ENCODE measurements at places on chromosomes 2 and 18.

DNA sequence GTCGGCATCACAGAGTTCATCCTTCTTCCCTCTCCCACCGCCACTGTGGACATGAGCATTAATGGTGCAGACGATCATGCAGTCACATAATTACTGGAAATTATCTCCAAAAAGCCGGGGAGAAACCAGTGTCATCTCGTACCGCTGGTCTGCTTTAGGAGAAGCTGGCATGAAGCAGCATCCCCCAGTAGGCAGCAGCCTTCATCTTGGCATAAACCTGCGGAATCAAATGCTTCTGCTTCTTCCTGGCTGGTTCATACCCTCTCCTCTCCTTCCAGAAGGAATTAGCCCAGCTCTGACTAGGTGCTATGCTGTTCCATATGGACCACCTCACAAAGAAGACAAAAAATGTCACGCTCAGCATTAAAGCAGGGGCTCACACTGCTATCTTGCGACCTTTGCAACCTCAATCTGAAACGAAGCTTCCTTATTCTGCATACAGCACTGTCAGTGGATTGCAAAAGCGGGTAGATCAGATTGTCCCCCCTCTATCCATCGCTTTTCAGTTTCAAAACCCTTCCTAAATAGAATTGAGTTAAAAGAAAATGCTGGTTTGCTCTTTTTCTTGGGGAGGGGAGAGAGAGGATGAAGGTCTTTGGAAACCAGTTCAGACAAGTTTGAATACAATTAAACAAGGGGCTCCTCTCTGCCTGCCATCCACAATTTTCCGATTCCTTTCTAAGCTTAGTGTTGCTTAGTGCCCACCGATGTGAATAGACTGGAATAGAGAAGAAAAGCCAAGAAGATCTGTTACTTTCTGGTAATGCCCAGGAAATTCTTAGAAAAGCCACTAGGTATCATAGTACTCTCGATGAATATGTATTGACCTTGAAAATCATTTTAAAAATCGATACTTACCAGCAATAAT lies 212.1 kb upstream of the ZNF521 start:
- DNase-seq, result no peak

GRCh38 chr18:28594034-28594433 lies 417.1 kb upstream of the CDH2 start:
- DNase-seq, result no peak

DNA sequence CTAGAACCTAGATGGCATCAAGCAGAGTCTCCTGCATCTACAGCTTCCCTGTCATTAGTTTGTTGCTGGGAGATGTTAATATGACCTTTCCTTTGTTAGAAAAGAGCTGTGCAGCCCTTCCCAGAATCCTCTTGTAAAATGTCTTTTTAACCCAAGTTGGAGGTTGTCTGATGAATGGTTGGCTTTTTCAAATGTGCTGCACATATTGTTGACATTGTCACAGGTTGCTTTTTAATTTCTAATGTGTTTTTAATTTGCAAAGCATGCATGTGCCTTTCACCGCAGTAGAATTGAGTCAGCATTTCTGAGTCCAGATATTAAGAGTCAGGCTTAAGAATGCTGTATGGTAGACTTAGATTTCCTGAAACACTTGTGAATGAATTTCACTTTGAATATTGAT lies 120.8 kb downstream of the GREB1L start:
- no peak for DNase-seq

DNA sequence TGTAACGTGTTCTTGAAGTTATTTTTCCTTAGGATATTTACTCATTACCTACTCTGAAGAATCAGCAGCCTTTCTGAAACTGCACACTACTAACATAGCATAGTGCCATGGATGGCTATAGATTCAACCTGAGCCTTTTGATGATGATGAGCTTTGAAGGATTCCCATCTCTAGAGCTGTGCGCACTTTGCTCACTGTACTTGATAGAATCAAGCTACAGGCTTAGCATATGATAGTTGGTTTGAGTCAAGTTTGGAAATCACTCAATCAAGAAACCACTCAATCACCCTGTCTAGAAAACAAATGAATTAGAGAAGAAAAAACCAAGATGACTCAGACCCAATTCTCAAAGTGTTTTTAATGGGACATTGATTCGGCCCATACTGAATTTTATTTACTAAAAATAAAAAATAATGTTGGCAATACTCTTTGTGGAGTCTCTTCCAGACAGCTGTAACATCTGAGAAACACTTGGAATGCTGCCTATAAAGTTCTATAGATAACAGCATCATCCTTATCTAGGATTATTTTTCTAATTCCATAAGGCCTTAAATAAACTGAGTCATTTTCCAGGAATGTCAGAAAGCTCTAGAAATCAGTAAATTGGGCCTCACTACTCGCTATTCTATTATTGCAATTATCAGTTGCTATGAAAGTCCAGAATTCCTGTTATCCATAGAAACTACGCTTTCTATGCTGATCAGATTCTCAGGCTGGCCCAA lies 259.0 kb upstream of the ERBB4 start:
- no peak for DNase-seq

GRCh38 chr18:73563901-73564472 lies 583.6 kb downstream of the FBXO15 start:
- DNase-seq, result no peak

DNA sequence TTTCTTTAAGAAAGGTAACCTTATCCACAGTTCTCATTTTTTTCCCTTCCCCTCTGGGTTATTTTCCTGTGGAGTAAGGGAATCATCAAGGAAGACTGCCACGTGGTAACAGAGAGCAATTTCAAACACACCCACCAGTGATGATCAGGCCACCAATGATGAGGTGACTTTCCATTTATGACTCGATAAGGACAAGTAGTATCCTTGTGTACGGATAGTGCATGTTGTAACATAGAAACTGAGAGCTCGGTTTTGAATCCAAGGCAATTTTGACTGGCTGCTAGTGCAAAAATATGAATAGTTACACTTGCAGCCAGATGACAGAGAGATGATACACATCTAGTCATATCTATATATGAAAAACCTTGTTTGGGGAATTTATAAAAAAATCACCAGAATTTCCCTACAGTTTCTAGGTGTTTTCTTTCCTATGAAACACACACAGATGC lies 143.6 kb upstream of the TCF4 start:
- DNase-seq, result no peak

DNA sequence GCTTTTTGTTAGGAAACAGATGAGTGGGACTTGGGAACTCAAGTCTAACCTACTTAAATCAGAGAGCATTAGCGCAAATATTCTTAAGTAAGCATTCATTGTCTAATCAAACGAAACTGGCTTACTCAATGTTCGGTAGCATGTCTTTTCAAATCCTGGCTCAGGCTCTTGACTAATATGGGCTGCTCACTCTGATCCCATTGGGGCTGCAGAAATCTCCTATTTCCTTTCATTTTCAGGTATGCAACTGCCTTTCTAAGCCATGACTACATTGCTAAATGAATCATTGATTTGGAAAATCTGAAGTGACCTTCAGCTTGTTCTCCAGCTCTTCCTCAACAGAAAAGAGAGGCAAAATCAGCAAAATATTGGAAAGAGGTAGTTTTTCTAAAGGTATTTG lies 2084.4 kb upstream of the PIK3C3 start:
- no peak for DNase-seq

DNA sequence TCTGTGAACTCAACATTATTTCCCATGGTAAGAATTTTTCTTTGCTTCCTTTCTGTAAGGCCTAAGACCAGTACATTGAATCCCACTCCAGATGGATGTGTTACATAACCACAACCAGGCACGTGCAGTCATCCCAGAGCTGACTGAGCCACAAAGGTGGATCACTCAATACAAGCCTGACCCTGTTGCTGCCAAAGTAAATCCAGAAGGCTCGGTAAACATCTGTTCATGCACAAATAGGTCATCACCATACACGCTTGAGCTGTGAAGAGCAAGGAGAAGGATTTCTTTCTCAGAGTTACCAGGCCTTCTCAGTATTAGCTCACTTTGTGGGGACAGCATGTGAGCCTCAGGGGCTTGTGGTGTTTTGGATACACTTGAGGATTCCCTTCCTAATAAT lies 791.4 kb upstream of the FANCL start:
- DNase-seq, result no peak

- no peak for DNase-seq
Measured at GRCh38 chr2:102091121-102091520, 51.4 kb upstream of the IL1R1 start.

GRCh38 chr2:39583781-39584180 lies 81.9 kb upstream of the TMEM178A start:
- DNase-seq, result no peak

DNA sequence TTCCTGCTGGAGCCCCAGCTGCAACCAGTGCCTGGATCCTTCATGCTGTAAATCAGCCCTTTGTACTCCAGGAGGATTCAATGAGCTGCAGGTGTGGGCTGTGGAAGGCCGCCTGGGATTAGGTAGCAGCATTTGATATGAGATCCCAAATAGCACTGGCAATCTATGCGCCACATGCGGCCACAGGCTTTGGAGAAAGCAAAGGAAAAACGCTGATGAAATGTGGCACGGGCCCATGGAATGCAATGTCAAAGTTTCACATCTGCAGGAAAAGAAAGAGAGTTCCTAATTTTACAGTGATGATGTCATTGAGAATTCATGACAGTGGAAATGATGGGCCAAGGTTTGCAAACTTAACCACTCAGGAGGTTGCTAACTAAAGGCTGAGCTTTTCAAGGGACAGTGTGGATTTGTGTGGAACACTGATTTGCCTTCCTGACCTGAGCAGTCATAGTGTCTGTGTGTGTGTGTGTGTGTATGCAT lies 216.4 kb upstream of the OSR1 start:
- no peak for DNase-seq

GRCh38 chr2:145043399-145043834 lies 523.5 kb upstream of the ZEB2 start:
- DNase-seq, result no peak

GRCh38 chr18:46028536-46028891 lies 43.5 kb downstream of the PSTPIP2 start:
- DNase-seq, result no peak

- DNase-seq, result no peak
Measured at GRCh38 chr2:26850000-26850431, 2.1 kb downstream of the DPYSL5 start.

DNA sequence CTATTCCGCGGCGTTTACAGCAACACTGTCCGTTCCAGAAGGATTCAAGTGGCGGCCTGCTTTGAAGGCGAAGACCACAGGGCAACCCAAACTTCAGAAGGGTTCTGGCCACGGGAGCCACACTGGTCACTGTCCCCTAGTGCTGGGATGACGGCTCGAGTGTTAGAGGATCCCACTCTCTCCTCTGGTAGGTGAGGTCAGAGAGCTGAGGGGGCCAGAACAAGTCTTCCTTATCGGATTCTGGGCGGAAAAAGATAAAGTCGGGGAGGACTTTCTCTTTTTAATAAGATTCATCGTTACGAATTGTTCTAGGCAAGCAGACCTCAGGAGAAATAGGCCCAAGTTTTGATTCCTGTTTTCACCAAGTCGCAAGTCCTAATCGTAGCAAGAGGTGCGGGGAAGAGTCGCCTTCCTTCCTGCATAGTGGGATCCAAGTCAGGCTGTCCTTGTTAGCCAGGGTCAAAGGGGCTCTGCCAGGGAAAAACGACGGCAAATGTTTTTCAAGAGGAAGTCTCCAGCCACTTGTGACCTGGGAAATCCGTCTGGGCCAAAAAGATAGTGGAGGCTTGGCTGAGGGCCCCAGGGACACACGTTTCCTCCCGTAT lies 864 bp upstream of the MYL12A start:
- DNase-seq, result no peak

GRCh38 chr2:10534514-10535250 lies 86.6 kb upstream of the ODC1 start:
- DNase-seq, result no peak
